Activated gamma-delta T cell (primary cell): ENCODE measurements at places on chromosomes 5 and 9.

- DNase-seq, result no peak
Measured at GRCh38 chr9:115036691-115037090, 81.3 kb downstream of the TNC start.

GRCh38 chr5:157470631-157471030 is 10.6 kb downstream of the NIPAL4 start:
- no peak for DNase-seq

DNA sequence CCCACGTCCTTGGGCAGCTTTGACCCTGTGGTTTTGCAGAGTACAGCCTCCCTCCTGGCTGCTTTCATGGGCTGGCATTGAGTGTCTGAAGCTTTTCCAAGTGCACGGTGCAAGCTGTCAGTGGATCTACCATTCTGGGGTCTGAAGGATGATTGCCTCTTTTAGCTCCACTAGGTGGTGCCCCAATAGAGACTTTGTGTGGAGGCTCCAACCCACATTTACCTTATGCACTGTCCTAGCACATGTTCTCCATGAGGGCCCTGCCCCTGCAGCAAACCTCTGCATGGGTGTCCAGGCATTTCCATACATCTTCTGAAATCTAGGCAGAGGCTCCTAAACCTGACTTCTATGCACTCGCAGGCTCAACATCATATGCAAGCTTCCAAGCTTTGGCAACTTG is 644.2 kb upstream of the CDH9 start:
- no peak for DNase-seq

DNA sequence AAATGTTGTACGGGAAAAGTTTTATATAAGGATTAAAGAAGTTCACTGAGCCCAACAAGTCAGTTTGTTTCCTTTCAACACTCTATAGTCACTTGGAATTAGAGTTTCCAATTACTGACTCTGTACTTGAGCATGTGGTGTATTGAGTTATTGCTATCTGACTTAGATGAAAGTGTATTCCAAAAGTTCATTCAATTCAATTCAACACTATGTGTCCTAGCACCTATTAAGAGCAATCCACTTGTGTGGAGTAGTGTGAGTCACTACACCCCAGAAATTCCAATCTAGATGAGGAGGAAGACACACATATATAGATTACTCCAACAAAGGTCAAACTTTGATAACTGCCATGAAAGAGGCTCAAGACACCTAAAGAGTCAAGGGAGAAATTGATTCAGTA is 98.2 kb upstream of the SLCO6A1 start:
- no peak for DNase-seq

GRCh38 chr5:38551030-38552017 is 5.1 kb downstream of the LIFR start:
- DNase-seq, result no peak

GRCh38 chr5:71475788-71476384 is 20.4 kb downstream of the BDP1 start:
- no peak for DNase-seq

DNA sequence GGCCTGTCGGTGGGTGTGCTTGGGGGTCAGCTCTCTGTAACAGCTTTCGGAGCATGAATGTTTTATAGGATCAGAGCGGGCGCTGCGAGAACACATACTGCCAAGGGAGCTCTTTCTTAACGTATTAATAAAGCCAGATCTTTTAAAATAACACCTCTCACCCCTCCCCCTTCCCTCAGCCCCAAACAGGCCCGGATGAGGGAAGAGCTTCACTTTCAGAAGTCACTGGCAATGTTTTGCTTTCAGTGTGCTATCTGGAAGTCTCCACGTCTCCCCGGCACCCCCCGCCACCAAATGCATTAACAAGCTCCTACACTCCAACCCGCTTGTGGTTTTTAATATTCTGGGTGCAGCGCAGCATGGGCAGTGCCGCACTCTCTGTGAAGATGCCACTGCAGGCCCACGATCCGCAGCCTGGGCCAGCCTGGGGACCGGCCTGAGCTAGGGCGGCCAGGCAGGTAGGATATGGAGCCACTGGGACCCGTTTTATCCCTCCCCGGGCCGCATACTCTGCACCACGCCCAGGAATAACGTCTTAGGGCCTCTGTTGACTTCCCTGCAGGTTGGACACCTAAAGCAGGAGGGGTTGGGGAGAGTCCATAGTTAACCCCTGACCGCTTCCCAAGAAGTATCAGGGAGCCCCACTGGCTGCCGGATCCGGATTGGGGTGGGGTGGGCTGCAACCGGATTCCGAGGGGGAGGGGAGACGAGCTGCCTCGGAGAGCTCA is 12.6 kb downstream of the NR2F1 start:
- DNase-seq, result no peak

- DNase-seq, result no peak
Measured at GRCh38 chr9:83520292-83520691, 17.9 kb downstream of the FRMD3 start.

DNA sequence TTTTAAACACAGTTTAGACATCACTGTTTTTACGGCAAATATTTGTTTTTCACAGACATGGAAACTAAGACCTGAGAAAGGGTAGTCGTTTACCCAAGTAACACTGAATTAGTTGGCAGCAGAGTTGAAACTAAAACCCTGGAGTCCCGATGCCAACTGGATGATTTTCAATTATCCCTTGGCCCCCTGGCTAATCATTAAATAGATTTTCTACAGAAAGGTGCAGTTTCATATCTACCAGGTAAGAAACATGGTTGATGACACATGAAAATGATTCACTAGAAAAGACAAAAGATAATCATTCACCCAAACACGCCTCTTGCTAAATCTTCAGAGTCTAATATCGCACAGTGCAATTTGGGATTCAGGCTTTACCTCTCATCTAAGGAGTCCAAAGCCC is 136.9 kb downstream of the SEMA5A start:
- DNase-seq, result no peak
